ENCODE measurements at places on chromosomes 2 and 18.

DNA sequence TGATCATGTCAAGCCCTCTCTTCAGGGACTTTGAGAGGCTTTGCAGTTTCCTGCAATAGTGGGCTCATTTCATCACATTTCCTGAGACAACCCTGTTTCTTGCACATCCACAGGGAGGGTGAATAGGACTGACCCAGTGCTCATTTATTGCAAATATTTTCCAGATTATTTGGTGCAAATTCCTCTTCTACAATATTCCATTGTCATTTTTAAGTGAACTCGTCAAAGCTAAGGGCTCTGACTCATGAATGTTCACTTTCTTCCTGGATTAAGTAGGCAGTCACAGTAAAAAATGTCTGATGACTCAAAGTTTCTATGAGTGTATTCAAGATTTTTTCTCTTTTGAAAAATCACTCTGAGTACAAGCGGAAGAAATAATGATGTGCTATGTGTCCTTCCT, 225.5 kb upstream of the GALNT5 start:
- no peak for DNase-seq

DNA sequence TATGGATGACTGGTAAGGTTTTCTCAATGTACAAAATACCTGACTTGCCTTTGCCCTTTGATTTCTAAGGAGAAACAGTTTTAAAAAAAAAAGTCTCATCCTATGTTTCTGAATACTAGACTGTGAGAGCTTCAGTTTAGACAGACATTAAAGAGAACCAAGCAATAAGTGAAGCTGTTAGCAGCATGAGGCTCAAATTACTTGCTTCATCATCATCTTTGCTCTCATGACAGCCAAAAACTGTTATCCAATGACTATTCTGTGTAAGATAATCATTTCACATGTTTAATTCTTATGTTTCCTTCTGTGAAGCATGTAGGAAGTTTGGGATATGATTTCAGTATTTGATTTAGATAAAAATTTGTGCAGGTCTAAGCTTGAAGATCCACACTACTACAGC, 129.2 kb downstream of the COMMD1 start:
- DNase-seq = no peak

DNA sequence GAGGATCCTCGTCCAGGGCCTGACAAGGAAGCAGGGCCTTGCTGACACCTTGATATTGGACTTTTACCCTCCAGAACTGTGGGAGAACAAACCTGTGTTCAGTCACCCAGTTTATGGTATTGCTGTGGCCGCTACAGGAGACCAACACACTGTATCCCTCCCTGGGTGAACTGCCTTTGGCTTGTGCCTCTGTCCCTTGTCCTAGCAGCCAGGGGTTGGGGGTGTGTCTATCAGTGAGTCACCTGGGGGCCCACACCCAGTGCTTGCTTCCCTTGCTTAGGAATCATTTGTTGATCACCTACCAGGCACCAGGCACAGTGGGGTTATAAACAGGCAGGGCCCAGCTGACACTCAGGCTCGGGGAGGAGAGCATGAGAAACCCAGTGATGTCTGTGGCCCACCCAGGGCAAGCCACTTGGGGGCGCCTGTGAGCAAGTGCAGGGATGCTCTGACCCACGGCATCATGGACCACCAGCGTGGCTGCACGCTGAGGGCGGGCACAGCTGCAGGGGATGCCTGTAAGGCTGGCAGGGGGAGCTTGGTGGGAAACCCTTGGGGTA, 17.1 kb downstream of the TMEM185B start:
- DNase-seq = peak; percentile 69

GRCh38 chr2:226862623-226863022, 26.8 kb downstream of the RHBDD1 start:
- no peak for DNase-seq

GRCh38 chr18:56645415-56646016, 5.6 kb upstream of the WDR7 start:
- no peak for DNase-seq

DNA sequence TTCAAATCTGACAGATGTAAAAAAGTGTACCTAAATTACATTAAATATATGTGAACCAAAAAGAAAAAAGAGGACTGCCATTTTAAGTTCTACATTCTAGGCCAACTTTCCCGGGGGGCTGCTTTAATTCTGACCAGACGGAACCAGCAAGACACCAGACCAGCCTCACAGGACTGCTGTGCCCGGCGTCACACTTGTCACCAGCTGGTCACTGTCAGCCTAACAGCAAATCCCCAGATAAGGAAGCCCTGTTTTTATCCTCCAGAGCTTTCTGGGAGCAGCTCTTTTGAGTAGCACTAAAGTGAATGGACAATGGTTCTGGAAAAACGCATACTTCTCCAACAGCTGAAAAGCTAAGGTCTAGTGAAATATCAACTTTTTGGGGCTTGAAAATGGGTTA, 35.6 kb downstream of the CYB5A start:
- DNase-seq = no peak

DNA sequence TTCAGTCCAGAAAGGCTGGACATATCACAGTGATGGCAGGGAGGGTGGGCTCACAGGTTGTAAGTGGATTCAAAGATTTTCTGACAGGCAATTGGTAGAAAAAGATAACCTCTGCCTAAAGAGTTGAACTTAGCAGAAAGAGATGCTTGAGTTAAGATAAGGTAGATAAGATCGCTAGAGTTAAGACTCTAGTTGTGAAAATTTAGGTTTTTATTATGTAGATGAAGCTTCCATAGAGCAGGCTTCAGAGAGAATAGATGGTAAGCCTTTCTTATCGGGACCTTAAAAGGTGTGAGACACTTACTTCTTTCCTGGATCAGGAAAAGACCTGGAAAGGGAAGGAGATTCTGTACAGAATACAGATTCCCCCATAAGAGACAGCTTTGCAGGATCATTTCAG, 134.4 kb downstream of the GULP1 start:
- DNase-seq = no peak

DNA sequence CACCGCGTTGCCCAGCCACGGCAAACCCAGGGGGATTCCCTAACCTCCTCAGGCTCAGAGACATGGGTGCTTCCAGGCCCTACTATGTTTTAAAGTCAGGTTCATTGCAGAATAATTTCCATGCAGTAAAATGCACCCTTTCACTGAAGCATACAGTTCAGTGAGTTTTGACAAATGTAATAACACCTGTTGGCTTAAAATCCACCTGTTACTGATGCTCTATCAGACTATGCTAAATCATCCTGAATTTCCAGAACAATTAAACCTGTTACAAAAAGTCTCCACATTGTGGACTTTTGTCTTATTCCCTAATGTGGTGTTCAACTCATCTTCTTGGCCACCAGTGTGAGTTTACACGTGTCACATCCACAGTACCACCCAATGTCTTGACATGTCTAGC, 147.0 kb upstream of the ACAA2 start:
- no peak for DNase-seq

- peak; percentile 72 for DNase-seq
Observed at GRCh38 chr2:111705711-111706336, 178.2 kb downstream of the ANAPC1 start.

DNA sequence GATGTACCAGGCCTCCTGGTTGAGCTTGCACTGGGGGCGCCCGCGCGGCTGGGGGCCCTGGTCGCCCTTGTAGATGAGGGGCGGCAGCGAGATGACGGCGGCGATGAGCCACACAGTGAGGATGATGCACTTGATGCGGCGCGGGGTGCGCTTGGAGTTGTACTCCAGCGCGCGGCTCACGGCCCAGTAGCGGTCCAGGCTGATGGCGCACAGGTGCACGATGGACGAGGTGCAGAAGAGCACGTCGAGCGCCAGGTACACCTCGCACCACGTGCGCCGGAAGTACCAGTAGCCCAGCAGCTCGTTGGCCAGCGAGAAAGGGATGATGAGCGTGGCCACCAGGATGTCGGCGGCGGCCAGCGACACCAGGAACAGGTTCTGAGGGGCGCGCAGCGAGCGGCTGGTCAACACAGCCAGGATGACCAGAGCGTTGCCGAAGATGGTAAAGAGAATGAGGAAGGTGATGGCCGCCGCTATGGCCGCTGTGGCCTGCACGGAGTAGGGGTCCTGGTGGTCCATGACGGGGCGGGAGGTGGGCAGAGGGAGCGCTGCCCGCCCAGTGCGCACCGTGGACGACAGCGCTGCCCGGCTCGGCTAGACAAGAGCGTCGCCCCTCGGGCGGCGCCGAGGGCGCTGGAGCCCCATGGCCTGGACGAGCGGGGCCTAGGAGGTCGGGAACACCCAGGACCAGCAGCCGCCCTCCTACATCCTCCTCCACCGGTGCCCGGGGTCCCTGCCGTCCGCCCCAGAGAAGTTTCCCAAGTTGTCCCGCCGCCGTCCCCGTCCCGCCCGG, 544 bp downstream of the ADRA2B start:
- DNase-seq = no peak

DNA sequence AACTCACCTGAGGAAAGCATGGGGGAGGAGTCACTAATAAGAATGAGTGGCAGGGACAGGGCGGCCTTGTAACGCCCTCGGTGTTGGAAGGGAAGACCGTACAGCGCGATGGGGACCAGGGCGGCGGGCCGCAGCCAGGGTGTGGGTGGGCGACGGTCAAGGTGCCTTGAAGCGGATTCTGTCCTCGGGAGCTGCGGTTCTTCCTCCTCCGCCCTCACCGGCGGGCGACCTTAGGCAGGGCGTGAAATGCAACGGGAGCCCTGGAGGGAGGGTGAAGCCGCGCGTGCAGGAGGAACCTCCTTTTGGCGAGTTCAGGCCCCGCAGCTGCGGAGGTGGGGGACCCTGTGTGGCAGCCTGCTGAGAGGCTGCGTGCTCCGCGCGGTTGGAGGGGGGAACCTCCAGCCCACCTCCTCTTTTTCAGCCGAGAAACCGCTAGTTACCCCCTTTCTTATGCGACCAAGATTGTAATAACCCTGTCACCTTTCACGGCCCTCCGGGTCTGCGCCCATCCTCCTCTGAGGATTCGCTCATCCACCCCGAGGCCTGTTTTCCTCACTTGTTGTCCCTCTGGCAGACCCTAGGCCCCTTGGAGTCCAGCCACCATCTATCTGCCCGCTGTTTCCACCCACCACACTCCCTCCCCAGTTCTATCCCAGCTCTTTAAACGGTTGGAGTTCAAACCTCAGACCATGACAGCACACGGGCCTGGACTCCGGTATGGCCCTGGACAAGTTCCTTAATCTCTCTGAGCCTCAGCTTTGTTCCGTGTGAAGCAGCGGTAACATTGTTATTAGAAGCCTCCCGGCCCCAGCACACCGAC, 823 bp upstream of the RNU2-63P start:
- no peak for DNase-seq

DNA sequence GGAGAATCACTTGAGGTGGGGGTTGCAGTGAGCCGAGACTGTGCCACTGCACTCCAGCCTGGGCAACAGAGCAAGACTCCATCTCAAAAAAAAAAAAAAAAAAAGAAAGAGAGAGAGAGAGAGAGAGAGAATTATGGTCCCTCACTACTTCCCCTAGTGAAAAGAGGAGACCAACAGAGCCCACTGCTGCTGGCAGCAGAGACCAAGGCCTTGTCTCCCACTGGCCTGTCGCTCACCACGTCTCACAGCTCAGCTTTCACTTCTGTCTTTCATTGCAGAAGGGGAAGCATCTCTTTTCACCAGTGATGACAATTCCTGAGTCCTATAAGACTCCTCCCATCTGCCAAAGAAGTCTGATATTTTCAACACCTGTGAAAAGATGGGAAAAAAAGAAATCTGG, 81.3 kb downstream of the CLHC1 start:
- DNase-seq = no peak

- peak; percentile 79 for DNase-seq
Observed at GRCh38 chr2:28681158-28681571, 70.5 kb upstream of the PPP1CB start.

DNA sequence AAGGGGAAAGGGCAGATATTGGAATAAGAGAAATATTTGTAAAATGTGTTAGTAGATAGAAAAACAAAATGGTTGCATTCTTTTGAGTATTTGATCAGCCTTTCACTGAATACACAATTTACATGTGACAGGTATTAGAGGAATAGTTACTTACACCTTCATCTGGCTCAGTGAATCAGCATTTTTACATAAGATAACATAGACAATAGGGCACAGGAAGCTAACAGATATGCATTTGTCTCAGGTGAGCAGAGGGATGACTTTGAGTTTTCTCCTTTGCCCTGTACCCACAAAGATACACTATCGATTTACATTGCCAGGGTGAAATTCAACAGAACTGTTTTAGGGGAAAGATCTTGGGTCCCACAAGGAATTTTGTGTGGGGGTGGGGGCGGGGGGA, 373.1 kb upstream of the NETO1 start:
- DNase-seq = no peak

- no peak for DNase-seq
Observed at GRCh38 chr2:23449413-23449812, 64.4 kb downstream of the KLHL29 start.

DNA sequence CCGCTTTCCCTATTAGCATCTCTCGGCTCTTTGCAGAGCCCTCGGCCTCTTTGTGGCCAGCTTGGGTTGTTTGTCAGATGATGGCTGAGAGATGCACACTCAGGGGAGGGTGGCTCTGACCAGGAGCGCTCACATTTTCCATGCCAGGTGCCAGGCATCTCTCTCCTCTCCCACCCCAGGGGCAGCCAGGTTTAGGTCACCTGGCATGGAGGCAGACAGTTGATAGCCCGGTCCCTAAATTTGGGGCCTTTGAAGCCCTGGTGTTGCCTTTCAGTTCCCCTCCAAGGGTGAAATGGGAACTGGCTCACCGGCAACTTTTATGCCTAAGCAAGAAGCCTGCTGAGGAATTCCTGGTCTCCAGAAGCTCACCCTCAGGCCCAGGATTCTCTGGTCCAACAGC, 19.1 kb downstream of the LBH start:
- no peak for DNase-seq

GRCh38 chr18:4078246-4078645, 376.9 kb downstream of the DLGAP1 start:
- no peak for DNase-seq

DNA sequence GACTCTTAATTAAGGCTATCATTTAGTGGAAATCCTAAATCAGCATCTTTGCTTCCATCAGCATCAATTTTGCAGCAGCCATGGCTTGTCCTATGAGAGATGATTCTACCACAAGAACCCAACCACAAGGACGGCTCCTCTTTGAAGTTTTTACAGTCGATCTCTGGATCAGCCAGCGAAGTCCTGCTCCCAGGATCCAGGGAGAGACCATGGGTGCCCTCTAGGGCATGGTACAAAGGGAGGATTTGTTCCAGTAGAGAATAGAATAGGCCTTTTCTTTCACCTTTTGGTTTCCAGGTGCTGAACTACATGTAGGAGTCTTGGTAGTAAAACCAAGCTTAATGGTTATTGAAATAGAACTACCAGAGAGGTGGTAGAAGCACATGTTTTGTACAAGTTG, 52.7 kb downstream of the TMEM200C start:
- DNase-seq = no peak

- no peak for DNase-seq
Observed at GRCh38 chr2:108960006-108960405, 29.0 kb downstream of the EDAR start.

- DNase-seq = no peak
Observed at GRCh38 chr2:3246928-3247714, 130.5 kb downstream of the EIPR1 start.

DNA sequence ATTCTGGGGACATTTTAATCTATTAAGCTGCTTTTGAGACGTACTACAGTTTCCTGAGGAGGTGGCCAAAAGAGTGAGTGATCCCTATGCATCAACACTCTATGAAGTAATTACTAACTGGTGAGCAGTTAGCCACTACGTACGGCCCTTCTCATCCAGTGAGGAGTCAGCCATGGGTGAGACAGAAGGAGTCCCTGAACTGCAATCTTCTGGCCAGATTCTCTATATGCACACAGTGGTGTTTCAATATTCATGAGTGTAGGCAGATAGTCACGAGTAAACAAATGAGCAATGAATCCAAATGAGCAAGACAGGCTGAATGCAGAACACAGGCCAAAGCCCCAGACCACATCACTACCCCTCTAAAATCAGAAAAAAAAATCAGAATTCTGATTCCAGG, 29.8 kb upstream of the TMEM214 start:
- no peak for DNase-seq
